ENCODE measurements at places on chromosomes 1 and 21. TPM values are rescaled to one million over a fixed set of nuclear protein-coding genes. Genes with fewer than 3 reads are reported as not detected.

LAD1 gene
- total RNA-seq, result 3.6 TPM

LCE2B gene
- total RNA-seq, result not detected

ADGRL2 gene
- 22.8 TPM for total RNA-seq

LAX1 gene
- not detected for total RNA-seq

SAMD13 gene
- 2.5 TPM for total RNA-seq

STIL gene
- 16.6 TPM for total RNA-seq

FAM167B gene
- total RNA-seq, result not detected

HLX gene
- total RNA-seq, result 5.0 TPM

VANGL1 gene
- 1.6 TPM for total RNA-seq

AMY2B gene
- 0.10 TPM for total RNA-seq

GJC2 gene
- total RNA-seq, result not detected

SPRR2F gene
- not detected for total RNA-seq

WDR77 gene
- 28.5 TPM for total RNA-seq

CACHD1 gene
- 3.1 TPM for total RNA-seq

ADORA3 gene
- total RNA-seq, result not detected

MRPS21 gene
- total RNA-seq, result 59.3 TPM
